ENCODE measurements at places on chromosomes 3 and 15.

GRCh38 chr3:15794303-15794771, 3.4 kb downstream of the ANKRD28 start:
- DNase-seq, result no peak

GRCh38 chr3:178671791-178672190, 135.6 kb downstream of the KCNMB2 start:
- DNase-seq, result no peak

DNA sequence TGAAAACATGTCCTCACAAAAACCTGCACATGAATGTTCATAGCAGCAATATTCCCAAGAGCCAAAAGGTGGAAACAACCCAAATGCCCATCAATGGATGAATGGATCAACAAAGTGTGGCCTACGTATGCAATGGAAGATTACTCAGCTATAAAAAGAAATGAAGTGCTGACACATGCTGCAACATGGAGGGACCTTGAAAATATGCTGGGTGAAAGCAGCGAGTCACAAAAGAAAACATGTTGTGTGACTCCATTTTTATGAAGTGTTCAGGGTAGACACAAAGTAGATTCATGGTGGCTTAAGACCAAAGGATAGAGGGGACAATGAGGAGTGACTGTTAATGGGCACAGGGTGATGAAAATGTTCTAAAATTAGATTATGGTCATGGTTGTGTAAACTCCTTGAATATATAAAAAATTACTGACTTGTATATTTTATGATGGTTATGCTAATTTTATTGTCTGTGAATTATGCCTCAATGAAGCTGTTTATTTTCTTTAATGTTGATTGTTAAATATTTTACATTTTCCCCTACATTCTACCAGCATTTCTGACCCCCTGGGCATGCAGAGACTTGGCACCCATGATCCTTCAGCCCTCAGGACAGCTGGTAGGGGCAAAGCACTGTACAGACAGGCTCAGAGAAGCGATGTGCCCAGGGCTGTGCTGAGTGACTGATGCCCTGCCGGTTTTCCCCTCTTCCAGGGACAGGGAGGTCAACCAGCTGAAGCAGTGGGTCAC, 37.8 kb downstream of the CFAP100 start:
- no peak for DNase-seq

DNA sequence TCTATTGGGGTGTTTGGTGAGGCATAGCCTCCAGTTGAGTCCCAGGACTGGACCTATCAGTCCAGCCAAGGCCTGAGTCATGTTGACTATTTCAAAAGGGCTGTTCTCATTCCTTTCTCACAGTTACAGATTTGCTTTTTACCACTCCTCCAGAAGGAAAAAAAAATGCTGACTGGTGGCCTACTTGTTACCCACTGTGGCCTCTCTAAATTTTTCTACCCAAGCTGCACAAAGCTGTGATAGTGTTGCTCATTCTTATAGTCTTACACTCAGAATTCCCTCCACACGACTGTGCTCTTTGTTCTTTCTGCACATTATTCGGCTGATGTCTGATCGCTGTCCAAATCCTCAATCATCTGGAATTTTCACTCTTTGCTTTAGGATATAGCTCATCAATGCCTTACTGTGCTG, 1142.2 kb downstream of the IGSF11 start:
- no peak for DNase-seq

DNA sequence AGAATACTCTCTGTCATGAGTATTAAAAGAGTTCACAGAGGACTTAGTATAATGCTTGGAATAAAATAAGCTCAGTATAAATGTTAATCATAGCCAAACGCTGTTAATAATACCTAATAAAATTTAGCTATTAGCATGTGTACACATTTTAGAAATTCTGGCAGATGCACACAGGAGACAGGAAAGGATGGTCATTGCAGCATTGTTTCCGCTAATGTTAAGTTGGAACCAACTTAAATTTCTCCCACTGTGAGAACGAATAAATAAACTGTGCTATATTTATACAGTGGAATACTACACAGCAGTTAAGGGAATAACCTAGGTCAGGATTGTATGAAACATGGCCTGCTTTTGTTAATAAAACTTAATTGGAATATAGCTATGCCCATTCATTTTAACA, 370.4 kb upstream of the TGFBR2 start:
- no peak for DNase-seq

DNA sequence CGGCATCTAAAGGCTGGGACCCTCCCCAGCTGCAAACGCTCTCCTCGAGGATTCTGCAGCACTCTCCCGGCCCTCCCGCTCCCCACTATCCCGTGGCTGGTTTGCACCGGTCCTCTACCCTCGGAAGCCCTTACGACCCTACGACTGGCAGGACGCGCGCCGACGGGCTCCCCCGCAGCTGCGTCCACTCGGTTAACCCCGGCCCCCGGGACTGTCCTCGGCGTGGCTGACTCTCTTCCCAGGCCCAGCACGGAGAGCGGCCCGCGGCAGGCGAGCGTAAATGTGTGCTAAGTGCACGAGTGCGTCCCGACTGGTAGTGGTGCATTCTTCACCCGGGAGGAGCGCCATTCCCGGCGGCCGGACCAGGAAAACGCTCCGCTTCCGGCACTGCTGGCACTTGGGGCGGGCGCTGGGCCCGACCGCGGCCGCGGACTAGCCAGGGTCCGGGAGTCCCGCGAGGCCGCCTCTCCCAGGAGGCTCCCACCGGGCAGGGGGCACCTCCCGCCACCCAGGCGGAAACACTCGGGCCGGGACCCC, 508 bp downstream of the GORASP1 start:
- DNase-seq, result peak; percentile 73

DNA sequence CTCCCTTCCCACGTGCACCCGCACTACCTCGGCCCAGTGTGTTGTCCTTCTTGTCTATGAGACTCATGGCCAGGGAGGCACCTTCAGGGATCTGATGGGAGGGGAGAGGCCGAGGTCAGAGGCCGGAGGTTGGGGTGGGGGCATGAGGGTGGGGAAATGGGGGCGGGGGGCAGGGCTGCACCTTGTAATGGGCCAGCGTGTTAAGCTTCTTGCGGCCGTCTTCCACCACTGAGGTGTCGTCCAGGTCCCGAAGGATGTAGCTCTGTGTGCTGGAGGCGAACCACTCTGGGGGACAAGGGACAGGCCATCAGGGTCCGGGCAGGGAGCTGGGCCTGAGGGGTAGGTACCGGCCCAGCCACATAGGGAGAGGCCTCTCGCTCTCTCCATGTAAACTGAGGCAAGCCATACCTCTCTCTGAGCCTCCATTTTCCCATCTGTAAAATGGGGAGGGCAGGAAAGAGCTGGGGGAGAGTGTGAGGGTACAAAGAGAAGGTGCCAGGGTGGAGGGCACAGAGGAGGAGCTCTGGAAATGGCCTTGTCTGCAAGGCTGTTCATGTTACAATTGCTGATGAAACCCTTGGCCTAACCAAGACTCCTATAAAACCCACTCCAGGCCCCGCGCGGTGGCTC, 18.8 kb downstream of the H1-8 start:
- no peak for DNase-seq

- no peak for DNase-seq
Observed at GRCh38 chr3:173465112-173465511, 67.6 kb downstream of the NLGN1 start.

- DNase-seq, result no peak
Observed at GRCh38 chr15:31352339-31352751, 25.7 kb downstream of the KLF13 start.

DNA sequence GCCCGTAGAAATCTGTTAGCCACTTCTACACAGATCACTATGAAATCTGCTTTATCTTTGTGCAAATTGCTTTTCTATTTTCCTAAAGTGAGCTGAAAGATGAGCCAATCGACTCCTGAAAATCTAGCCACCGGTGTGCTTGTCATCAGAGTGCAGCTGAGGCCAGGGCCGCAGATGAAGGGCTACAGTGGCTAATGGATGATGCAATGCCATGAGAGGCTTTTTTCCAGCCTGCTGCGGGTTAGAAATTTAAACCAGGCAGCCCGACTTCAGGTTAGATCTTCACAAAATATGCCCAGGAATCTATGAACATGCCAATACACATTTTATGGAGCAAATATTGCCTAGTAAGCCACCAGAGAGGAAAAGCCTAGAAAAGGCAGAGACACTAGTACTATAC, 948.2 kb upstream of the CFAP20DC start:
- DNase-seq, result peak; percentile 26

DNA sequence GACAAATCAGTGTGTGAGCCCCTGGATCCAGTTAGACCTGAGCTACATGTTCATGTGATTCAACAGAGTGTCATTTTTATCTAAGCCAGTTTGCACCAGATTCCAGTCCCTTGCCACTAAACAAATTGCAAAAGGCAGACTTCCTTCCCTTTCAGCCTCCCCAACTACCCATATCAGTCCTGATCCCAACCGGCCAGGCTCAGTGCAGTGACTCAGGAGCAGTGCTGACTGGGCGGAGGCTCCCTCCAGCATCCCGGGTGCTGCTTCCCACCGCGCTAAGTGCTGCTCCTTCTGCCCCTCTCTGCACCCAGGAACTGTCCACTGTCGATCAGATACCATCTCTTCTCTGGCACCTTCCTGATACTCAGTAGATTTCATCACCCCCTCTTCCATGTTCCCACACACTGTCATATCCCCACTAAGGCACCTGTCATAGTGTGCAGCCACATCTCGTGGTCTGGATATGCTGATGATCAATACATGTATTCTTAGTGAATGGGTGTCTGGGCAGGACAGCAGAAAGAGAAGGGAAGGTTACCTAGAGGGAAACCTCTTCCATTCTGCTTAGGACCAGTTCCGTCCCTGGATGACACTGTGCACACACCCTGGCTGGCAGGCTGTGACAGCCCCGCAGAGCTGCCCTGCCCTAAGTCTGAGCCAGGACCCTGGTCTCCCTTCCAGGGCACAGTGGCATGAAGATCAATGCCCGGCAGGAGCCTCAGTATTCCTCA, 108.8 kb upstream of the RAD18 start:
- DNase-seq, result no peak

DNA sequence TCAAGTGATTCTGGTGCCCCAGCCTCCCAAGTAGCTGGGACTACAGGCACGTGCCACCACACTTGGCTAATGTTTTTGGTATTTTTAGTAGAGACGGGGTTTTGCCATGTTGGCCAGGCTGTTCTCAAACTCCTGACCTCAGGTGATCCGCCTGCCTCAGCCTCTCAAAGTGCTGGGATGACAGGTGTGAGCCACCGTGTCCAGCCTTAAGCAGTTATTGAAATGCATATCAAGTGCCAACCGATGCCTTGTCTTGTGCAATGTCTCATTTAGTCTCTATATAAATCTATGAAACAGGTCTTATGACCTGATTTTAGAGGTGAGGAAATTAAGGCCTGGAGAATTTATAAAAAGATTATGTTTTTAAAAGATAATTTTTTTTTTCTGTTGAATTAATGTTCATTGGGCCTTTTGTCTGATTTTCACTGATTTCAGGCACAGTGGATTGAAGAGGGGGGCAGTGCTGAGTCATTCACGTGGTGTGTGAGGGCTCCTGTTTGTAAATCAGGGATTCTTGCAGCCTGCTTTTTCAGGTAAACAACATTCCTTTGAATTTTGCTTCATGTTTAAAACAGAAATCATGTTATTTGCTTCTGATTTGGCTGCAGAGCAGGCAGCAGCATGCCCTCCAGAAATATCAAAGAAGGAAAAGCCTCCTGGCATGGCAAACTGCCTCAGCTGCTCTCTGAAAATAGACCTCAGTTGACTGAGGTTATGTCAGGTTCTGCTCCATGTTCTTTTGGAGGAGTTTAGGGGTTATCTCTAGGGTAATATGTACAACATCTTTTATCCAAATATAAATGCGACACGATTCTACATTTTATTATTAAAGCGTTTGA, 407.0 kb upstream of the RGMA start:
- no peak for DNase-seq

DNA sequence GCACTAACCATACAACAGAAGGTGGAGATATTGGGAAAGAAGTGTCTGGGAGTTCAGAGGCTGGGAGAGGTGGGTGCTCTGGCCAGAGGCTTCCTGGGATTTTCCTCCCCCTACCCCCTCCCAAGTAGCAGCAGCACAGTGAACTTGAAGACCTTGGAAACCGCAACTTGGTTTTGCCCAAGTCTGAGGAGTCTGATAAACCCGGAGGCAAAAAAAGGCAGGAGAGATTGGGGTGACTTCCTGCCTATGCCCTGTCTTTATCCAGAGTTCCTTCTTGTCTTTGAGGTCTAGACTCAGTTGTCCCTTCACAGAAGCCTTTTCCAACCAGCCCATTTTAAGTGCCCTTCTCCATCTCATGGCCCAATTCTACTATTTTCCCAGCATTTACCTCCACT, 25.4 kb upstream of the THRB start:
- no peak for DNase-seq

GRCh38 chr15:80732818-80733217, 37.7 kb downstream of the ABHD17C start:
- DNase-seq, result no peak

- DNase-seq, result peak; percentile 43
Observed at GRCh38 chr3:46717447-46718231, at the start of gene PRSS50. PRSS50 (minus strand) TSS chr3:46717869; CDS start chr3:46717824, 45 bp downstream.

- no peak for DNase-seq
Observed at GRCh38 chr3:106425026-106425425, 556.2 kb upstream of the CBLB start.

- DNase-seq, result no peak
Observed at GRCh38 chr3:110210086-110210660, 861.4 kb upstream of the NECTIN3 start.

- peak; percentile 22 for DNase-seq
Observed at GRCh38 chr15:77186594-77187011, 115.7 kb upstream of the TSPAN3 start.

GRCh38 chr3:160685144-160685766, 8.3 kb downstream of the ARL14 start:
- DNase-seq, result no peak

DNA sequence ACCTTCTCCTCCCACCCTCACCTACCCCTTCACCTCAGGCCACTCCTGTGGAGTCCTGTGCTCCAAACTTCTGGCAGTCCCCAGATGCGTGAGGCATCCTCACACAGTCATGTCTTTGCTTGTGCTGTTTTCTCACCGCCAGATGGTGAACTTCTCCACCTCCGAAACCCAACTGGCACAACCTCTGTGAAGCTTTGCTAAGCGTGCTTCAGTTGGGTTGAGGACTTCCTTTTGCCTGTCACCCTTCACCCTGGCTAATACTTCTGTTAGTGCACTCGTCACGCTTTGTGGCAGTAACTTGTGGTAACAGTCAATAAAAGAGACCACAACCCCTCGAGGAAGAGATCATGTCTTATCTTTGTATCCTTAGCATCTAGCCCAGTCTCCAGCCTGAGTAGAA, 42.0 kb upstream of the SKOR1 start:
- no peak for DNase-seq

- no peak for DNase-seq
Observed at GRCh38 chr3:25863011-25863415, 73.1 kb downstream of the OXSM start.

DNA sequence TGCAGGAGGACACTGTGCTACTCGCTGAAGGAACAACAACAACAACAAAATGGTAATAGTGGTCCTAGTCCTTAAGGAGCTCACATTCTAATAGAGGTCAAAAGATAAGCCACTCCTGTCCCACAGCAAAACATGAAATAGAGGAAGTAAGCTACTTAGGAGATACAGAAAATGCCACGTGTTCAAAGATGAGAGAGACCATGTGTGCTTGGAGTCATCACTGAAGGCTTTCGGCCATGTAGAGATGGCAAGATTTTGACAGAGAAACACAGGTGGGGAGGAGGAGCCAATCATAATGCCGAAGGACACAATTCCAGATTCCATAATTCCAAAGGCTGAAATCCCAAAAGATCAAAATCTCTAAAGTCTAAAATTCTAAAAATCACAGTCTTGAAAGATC, 24.8 kb upstream of the RIOX2 start:
- DNase-seq, result no peak

GRCh38 chr3:67437090-67437489, 217.3 kb downstream of the SUCLG2 start:
- DNase-seq, result no peak

Measured in HEK293T (cell line).